Fibroblast of skin of left biceps (primary cell): ENCODE measurements at places on chromosomes 16 and 17.
A peak's percentile ranks its signal among the peaks of the same experiment; 100 is the strongest.

DNA sequence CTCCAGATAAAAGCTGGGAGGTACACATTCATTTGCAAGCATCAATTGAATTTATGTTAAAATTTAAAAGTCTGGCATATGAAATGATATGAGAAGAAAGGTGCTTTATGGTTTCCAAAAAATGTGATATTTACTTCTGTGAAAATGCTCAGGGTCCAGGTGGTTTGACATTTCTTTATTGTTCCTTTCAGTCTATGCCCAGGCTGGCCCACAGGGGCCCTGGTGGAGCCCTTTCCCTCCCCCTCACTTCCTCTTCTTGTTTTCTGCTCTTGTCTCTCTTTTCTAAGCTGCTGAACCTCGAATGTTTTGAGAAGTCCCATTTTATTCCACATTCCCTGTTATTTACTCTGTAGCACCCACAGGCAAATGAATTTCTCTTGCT lies 127.8 kb downstream of the HS3ST3B1 start:
- no peak for DNase-seq

DNA sequence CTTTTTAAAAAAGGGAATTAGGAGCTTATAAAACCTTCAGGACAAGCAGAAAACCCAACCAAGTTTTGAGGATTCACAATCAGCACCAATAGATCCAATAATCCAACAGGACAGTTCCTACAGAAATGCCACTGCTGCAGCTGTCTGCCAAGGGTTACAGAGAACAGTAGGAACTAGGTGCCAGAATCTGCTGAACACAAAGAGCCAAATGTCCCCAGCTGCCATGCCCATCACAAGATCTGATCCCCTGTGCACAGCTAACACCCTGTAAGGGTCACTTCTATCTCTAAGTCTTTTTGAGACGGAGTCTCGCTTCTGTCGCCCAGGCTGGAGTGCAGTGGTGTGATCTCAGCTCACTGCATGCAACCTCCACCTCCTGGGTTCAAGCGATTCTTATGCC lies 262.3 kb downstream of the STX8 start:
- no peak for DNase-seq

- no peak for DNase-seq
Measured at GRCh38 chr16:78902321-78902720, 698.2 kb downstream of the MAF start.

DNA sequence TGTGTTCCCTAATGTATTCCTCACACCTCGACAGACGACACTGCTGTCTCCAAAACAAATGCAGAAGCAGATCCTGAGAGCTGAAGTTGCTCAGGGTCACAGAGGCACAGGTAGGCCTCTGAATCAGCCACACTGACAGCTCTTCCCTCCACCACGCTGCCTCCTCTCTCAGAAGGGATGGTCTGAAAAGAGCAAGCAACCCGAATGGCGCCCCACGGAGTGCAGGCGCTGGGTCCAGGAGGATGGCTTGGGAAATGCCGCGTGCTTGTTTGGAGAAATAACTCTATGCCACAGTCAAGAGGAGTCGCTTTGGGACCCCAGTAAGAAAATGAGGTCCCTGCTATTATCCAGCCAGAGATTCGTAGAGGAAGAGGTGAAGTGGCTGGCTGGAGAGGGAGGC lies 15.9 kb downstream of the CYB561 start:
- DNase-seq: no peak

DNA sequence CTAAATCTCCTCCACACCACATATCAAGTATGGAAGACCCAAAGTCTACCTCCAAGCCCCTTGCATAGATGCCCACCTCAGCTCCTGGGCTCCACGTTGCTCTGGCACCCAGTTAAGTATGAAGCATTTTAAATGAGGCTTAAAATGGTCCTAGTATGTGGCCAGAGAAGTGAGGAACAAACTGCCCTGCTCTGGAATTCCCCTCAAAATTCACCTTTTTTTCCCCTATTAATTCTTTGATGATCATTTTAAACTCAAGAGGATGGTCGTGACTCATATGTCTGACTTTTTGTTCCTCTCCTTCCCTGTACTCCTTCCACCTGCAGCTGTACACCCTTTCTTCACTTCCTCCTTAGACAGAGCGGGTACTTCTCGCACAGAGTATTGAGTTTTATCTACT lies 234.5 kb upstream of the MYOCD start:
- no peak for DNase-seq

GRCh38 chr16:53132406-53132805 lies 77.6 kb downstream of the CHD9 start:
- no peak for DNase-seq

GRCh38 chr17:27760069-27760885 lies 40.1 kb downstream of the NOS2 start:
- no peak for DNase-seq

DNA sequence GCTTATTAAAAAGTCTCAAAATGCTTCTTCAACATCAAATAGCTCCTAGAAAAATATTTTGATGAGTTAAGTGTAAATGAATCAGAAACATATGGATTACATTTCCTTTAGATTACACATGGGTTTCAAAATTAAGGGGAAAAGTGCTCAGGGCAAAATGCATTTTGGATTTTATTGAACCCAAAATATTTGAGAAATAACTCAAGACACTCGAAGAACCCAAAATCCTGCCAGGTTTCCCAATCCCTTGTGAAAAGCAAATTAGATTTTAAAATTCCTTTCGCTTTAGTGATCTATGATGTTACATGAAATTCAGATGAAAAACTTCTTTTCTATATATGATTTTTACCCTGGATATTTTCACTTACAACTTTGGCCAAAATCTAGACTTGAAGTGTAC lies 847.4 kb upstream of the SOX9 start:
- DNase-seq: peak; percentile 58

DNA sequence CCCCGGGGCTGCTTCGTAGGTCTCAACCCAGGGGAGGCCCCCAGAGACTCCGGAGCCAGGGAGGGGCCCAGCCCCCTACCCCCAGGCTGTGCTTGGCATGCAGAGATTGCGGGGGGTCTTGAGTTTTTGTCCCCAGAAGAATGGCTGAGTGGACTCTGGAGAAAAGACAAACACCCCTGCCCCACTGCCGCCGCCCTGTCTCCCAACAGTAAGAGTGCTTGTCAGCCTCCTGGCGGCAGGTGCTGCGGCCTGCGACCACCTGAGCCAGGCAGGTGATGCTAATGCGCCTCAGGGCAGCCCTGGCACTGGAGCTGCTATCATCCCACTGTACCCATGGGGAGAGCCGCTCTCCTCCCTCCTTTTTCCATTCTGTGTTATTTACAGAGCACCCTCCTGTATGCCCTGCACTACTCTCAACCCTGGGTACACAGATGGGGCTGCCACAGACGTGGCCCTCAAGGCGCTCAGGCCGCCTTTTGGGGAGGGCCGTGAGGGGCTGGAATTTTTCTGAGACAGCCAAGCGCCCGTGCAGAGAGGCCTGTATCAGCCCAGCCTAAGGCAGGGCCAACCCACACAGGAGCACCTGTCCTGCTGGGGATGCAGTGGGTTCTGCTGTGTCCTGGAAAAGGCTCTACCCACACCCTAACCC lies 2.6 kb upstream of the IL17C start:
- no peak for DNase-seq

GRCh38 chr17:74297941-74298340 lies 23.9 kb downstream of the DNAI2 start:
- no peak for DNase-seq

DNA sequence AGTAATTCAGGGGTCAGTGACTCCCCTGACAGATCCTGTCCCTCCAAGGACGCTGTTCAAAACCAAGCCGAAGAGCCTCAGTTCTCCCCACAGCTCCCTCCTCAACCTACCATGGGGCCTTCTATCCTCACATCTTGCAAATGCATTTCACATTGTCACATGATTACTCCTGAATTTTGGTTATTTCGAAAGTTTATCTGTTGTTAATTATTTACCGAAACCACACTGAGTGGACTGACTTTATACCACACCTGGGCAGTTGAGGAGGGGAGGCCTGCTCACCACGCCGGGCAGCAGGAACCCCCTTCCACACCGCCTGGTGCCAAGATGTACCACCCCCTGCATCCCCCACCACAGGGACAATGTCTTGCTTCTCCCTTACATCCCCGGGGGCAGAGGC lies 4.7 kb downstream of the TIMP2 start:
- DNase-seq: no peak

- no peak for DNase-seq
Measured at GRCh38 chr16:89084814-89085612, 8.6 kb upstream of the ACSF3 start.

GRCh38 chr17:2704031-2704889 lies 7.3 kb downstream of the CLUH start:
- no peak for DNase-seq

- DNase-seq: no peak
Measured at GRCh38 chr17:61414141-61414935, 14.7 kb downstream of the TBX2 start.

DNA sequence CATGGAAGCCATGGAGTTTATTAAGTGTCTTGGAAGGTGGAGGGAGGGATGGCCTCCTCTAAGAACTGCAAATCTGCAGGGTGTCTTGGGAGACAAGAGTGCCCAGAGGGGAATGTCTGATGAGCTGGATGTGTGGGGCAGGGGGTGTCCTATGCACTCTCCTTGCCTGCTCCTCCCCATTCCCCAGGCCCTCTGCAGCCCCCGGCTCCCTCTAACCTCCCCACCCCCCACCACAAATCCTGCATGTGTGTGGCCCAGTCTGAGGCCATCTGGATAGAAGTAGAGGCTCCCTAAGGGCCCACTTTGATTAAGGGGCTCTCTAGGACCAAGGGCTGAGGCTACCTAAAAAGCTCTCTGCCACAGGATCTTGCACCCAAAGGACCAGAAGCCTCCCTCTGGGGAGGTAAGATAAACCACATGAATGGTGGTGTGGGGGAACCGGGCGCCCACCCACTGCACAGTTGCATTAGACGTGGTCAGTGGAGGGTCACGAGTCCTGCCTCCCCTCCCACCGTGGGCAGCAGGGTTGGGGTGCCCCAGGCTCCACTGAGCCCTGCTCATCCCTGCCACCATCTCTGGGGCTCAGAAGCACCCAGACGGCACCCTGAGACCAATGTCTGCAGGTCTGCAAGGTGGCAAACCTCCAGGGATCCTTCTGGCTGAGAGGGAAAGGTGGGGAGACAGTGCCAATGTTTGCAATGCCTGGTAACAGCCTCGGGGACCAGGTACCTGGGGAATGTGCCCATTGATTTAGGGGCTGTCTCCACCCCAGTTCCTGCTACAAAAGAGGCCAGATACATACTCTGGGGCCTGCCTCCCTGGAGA lies 618 bp downstream of the AANAT start:
- DNase-seq: no peak

DNA sequence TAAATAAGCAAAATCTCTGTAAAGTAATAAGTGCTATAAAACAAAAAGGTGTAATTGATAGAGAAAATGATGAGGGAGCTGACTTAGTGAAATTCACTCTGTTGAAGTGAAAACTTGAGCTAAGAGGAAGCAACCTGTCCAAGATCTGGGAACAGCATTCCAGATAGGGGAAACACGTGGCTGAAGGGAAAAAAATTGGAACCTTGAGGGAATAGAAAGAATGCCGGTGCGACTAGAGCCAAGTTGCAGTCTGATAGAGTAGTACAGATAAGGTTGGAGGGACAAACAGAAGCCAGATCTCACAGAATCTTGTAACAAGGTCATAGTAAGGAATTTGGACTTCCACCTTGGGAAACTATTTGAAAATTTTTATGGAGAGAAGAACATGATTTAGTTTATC lies 623 bp upstream of the DDX52 start:
- no peak for DNase-seq

GRCh38 chr17:2366747-2367494 lies 29.6 kb downstream of the SGSM2 start:
- no peak for DNase-seq

- DNase-seq: no peak
Measured at GRCh38 chr16:1106659-1107058, 10.6 kb upstream of the C1QTNF8 start.

DNA sequence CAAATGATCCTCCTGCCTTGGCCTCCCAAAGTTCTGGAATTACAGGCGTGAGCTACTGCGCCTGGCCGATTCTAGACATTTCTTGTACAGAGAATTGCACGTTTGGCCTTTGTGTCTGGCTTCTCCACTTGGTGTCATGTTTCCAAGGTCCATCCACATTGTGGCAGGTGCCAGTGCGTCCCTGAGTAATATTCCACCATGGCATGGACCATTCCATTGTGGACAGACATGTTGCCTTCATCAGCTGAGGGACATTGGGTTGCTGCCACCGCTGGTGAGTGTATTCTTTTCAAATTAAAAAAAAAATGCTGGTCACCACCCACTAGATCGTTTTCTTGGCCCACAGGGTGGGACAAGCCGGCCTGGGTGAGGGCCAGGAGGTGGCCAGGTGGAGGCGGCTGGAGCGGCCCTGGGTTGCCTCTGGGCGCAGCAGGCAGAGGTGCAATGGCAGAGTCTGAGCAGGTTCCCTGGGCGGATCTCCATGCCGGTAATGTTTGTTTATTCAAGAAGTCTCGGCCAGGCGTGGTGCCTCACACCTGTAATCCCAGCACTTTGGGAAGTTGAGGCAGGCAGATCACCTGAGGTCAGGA lies 274.1 kb downstream of the SEC14L1 start:
- no peak for DNase-seq

GRCh38 chr17:1487939-1488825 lies 4.3 kb downstream of the MYO1C start:
- DNase-seq: peak; percentile 80

GRCh38 chr17:60989379-60989778 lies 311.7 kb downstream of the BCAS3 start:
- DNase-seq: no peak

- no peak for DNase-seq
Measured at GRCh38 chr17:58487589-58488427, at the start of gene HSF5. Gene HSF5, minus strand, starts transcription at chr17:58488408. Its CDS starts 134 bp downstream, at chr17:58488274.

DNA sequence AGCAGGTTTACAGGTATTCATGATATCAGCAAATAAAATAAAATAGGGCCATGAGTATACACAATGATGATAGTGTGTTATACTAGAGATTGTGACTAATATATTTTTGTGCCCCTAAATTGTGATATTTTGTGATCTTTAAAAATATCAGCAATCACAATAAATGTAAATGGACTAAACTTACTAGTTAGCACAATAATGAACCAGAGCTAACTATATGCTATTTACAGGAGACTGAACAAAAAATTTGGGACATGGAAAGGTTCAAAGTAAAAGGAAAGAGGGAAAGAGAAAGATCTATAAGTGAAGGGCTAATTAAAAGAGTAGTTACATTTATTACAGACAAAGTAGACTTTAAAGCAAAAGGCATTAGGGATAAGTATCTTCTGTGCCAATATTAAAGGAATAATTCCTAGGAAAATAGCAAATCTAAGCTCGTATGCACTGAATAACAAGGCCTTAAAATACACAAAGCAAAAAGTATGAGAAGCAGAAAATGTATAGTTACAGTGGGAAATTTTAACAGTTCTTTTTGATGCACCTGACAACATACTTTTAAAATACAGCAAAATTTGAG lies 5.0 kb upstream of the MSI2 start:
- no peak for DNase-seq
